ENCODE measurements at places on chromosomes 7 and 10. TPM values are rescaled to one million over a fixed set of nuclear protein-coding genes. Genes with fewer than 3 reads are reported as not detected.

Gene HHEX
- polyA plus RNA-seq = 8.1 TPM

DNA sequence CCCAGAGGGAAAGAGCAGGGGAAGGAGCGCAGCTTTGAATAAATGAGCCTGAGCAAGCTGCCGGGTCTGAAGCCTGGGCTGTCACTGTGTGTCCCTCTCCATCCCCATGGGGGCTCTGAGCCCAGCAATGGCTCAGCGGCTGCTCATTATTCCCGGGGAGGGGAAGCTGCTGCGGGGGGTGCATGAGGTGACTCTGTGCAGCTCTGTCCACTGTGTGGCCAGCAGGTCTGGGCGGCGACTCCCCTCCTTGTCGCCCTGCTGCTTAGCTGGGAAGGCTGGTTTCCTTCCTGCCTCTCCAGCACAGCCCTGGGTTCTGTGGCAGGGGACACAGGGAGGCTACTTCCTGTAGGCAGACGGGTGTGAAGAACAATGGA lies 234.2 kb downstream of the PRPF18 start:
- DNase-seq = no peak

- no peak for DNase-seq
Measured at GRCh38 chr7:114152314-114152938, 233.6 kb upstream of the PPP1R3A start.

Gene POLR2J2
- 6.7 TPM for polyA plus RNA-seq

- no peak for DNase-seq
Measured at GRCh38 chr7:8149222-8149621, 112.7 kb downstream of the ICA1 start.

Gene MRPL32
- 35.9 TPM for polyA plus RNA-seq

Gene MMP21
- polyA plus RNA-seq = 0.27 TPM

GRCh38 chr7:135508883-135509588 lies 866 bp downstream of the CNOT4 start:
- peak; percentile 32 for DNase-seq

Gene SLC26A5
- 0.14 TPM for polyA plus RNA-seq

DNA sequence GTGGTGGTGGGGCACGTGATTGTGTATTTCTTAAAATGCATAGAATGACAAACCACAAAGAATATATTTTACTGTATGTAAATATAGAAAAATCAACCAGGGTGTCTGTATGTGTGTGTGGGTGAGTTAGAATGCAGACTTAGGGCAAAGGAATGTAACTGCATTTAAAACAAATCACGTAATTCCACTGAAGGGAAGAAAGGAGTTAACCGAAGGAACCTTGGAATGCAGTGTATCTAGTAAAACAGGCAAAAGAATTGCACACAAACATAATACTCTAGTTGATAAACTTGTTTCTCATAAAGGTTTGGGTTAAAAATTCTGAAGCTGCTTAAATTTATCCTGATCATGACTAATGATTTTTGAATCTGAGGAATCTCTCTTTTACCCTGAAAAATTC lies 134.9 kb downstream of the ADRA2A start:
- DNase-seq = no peak

DNA sequence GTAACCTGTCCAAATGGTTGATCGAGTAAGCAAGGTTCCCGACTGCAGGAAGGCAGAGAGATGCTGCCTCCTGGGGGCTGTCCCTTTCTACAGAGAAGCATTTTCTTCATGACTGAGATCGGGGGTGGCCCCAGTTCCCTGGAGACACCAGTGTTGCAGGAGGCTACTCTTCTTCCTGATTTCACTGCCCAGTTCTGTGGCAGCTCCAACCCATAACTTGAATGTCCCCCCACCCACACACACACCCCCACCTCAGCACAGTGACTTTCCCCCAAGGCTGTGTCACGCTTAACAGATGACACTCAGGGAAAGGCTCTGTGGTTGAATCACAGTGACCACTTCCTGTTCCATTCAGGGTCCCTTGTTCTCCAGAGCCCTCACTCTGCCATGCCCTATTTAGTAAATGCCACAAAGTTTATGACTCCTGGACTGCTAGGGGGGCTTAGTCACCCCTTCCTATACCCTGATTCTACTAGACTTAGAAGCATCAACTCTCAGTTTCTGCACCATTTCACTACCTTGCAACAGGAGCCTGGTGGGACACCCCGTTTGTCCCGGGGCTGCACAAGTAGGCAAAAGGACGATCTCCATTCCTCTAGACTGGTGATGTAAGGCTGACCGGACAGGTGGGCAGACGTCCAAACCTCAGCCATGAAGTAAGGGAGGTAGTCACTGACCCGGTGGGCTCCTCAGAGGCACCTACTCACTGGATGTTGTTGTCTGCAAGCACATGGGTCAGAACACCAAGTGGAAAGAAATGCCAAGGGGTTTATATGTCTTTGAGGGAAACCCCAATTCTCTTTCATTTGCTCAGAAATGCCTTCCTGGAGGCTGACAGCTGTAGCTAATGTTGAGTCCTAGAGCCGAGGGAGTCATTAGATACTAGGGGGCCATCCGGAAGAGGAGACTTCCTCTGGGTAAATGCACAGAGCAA lies 31.3 kb upstream of the SMC3 start:
- no peak for DNase-seq

DNA sequence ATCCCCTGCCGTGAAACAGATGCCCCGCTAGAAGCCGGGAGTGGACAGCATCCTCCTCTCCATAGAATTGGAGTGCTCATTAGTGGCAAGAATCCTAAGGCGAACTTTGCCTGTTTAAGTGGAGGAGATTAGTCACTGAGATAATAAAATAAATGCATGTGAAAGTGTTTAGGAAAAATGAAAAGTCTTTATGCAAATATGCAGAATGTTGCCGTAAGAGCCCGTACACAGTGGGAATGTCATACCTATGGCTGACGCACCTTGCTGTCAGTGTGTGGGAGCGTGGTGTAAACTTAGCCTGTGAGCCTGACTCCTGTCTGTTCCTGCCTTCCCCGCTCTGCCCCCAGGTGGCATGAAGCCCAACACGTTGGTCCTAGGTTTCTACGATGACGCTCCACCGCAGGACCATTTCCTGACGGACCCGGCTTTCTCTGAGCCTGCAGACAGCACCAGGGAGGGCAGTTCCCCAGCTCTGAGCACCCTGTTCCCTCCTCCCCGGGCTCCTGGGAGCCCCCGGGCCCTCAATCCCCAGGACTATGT lies 1.7 kb upstream of the TRIP6 start:
- DNase-seq = no peak

- no peak for DNase-seq
Measured at GRCh38 chr10:92202536-92202935, 88.3 kb downstream of the CPEB3 start.

DNA sequence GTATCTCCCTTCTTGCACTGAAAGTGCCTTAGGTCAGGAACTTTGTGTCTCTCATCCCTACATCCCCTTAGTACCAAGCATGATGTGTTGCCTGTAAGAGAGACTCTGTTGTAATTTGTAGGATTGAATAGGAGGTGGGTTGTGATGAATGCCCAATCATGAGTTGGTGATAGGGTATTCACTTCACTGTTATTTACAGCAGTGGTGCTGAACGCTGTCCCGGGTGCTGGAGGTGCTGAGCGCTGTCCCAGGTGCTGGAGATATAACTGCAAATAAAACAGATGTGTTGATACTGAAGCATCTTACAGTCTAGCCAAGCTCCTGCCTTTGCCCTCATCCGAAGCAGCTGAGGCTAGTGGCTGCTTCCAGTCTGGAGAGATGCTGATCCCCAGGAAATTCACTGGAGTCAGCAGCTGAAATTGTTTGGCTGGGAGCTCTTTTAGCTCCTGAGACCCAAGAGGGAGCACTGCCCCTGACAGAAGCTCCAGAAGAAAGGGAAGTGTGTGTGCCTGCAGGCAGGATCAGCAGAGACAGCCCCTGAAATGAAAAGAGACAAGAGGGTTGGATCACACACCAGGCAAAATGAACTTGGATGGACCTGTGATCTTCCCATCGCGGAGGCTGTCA lies 183.4 kb downstream of the SORCS3 start:
- peak; percentile 36 for DNase-seq
